Activated B cell treated with CpG ODN at 0.5 μM for 24 hours (primary cell): ENCODE measurements at places on chromosomes 7 and 10. TPM values are rescaled to one million over a fixed set of nuclear protein-coding genes. Genes with fewer than 3 reads are reported as not detected.

- DNase-seq: no peak
These were observed 56.9 kb downstream of the RBM20 start for GRCh38 chr10:110700947-110701616.

Gene PRLHR
- total RNA-seq: not detected in 2 replicates

DNA sequence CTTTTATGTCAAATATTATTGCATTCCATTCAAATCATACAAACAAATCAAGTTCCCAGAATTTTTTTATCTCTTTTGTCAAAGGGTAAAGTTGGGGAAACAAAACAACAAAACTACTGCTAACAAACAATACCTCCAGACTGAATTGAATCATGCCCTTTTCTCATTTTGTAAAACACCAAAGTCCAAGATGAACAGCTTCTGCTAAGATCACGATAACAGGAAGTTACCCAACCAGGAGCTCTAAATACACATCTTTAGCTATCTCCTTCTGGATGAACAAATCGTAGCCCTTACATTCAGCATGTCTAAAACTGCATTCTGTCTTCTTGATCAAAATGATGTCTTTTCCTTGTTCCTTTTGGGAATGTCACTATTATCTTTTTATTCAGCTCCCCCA lies 97.4 kb downstream of the CTTNBP2 start:
- no peak for DNase-seq

DNA sequence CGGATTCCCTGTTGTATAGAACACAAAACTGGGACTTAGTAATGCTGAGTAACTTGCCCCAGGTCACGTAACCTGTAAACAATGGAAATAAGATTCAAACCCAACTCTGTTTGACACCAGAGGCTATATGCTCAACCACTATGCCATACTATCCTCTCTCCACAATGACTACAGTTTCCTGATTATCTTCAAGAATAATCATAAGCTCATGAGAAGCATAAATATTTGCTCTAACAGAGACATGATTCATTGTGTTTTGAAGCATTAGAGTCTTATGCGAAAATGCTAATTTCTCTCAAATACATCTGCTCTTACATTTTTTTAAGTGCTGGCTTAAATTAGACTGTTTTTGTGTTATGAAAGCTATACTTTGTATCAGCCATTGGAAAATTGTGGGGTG lies 241.3 kb downstream of the LHFPL3 start:
- no peak for DNase-seq

Gene TMEM184A
- total RNA-seq: not detected in 2 replicates

Gene CCL26
- not detected in 2 replicates for total RNA-seq

DNA sequence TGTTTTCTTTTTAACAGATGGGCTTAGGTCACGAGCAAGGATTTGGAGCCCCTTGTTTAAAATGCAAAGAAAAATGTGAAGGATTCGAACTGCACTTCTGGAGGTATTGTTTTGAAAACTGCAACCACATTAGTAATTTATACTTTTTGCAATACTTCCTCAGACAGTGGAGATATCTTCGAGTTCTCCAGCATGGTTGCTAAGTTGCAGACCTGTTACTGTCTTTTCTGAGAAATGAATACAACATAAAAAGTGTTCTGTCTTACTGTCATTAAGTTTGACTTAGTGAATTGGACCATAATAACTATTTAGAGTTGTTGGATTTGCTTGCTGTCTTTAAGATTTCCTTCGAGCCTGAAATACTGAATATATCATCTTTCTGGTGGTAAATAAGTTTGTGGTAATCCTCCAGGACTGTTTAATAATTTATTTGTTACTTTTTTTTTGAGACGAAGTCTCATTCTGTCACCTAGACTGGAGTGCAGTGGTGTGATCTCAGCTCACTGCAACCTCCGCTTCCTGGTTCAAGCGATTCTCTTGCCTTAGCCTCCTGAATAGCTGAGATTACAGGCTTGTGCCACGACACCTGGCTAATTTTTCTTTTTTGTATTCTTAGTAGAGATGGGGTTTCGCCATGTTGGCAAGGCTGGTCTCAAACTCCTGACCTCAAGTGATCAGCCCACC lies 24.3 kb downstream of the TES start:
- DNase-seq: no peak

DNA sequence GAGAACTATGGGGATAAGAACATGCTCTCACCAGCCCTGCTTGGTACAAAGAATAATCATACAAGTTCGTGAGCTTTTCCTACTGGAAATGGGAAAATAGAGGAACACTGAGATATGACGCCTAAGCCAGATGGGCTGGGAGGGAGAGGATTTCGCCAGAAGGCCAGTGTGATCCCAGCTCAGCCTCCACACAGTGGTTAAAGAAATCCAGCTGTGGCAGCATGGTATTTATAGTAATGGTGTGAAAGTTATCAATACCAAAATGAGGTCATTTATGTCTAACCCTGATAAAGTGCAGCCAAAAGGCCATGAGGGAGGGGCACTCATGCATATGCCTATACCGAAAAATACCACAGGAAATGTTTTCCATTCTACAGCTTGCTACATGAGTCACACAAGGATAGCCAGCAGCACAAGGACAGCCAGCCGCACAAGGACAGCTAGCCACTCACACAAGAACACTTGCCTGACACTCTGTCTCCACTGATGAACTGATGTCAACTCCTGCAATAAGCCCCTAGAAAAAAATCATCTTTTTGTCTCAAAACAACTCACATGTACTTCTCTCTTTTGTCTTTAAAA lies 49.4 kb downstream of the FRMPD2 start:
- DNase-seq: no peak

- no peak for DNase-seq
These were observed 197.3 kb downstream of the PPP1R9A start for GRCh38 chr7:95104739-95105138.

GRCh38 chr7:154441811-154442210 lies 389.6 kb downstream of the DPP6 start:
- no peak for DNase-seq

Gene BTBD16
- total RNA-seq: not detected in 2 replicates

DNA sequence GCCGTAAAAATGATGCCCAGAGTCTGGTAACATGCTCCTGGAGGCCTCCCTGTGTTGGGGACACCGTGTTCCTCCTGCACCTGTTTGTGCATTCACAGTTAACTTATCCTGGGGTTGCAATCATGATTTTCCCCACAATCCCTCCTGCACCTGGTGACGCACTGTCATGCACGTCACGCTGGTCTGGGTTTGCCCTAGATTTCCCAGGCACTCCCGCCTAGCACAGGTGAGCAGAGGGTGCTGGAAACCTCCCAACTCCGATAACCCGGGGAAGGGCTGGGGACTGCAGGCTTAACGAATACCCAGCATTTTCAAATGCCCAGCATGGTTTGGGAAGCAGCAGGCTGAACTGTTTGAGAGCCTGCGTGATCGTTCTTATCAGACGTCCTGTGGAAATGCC lies 427.1 kb downstream of the TCERG1L start:
- DNase-seq: no peak

GRCh38 chr10:24439935-24440334 lies 231.0 kb downstream of the KIAA1217 start:
- DNase-seq: no peak

Gene LRRC61
- 10.7 and 11.0 TPM in 2 replicates for total RNA-seq

DNA sequence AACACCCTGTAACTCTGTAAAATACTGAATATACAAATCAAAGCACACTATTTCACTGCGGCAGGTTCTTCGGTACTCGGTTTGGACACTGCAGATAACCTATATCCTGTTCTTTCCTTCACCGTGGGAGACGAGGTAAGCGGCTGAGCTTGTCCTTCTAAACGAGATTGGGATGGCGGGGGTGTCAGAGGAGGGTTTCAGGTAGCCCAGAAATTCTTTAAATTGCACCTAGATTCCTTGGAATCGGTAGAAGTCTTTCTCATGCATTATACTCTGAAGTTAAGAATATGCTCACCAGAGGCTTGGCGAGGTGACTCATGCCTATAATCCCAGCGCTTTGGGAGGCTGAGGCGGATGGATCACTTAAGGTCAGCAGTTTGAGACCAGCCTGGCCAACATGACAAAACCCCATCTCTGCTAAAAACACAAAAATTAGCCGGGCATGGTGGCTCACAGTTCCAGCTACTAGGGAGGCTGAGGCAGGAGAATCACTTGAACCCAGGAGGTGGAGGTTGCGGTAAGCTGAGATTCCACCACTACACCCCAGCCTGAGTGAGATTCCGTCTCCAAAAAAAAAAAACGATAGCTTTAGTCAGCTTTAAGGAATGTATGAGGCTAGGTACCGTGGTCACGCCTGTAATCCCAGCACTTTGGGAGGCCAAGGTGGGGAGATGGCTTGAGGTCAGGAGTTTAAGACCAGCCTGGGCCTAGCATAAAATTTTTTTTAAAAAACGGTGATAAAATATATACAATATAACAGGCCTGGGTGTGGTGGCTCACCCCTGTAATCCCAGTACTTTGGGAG lies 10.1 kb upstream of the LAT2 start:
- DNase-seq: no peak

- no peak for DNase-seq
These were observed 813.2 kb upstream of the AUTS2 start for GRCh38 chr7:68785036-68785435.

Gene SPRN
- not detected in 2 replicates for total RNA-seq

DNA sequence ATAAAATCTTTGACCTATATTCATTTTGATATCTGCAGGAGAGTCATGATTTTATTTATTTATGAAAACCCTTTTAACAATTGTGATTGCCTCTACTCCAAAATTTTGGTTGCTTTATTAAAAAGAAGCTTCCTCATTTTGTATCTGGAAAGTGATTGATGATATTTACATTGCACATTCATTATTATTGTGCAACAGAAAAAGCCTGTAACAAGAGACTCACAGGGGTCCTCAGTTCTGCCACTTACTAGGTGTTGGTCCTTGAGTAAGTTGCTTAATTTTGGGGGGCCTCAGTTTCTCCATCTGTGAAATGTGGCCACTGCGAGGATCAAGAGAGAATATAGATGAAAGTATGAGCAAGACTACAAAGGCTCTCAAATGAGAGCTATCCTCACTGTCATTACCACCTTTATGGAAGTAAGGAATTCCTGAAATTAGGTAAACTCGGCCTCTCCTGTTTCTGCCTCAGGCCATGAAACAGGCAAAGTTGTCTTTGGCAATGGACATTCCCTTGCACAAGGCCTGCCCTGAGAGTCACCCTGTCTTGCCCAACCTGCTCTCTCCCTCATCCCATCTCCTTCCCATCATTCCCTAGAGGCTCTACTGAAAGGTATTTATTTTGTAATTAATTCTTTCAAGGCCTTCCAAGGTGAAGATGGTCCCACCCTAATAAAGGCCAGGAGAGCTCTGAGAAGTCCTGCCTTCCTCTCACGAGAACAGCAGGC lies 66.1 kb upstream of the ABLIM1 start:
- DNase-seq: no peak

Gene AQP1
- 0.44 TPM in 1 of 2 replicates, not detected in the other for total RNA-seq
